ENCODE measurements at places on chromosomes 6 and 20. TPM values are rescaled to one million over a fixed set of nuclear protein-coding genes. Genes with fewer than 3 reads are reported as not detected.

OPRL1 gene
- 3.9 TPM for total RNA-seq

CLDN20 gene
- not detected for total RNA-seq

THBS2 gene
- 0.05 TPM for total RNA-seq

SCP2D1 gene
- total RNA-seq, result not detected

LTA gene
- 0.72 TPM for total RNA-seq

ABHD16B gene
- not detected for total RNA-seq

TINAG gene
- not detected for total RNA-seq
